ENCODE measurements at places on chromosomes 6 and 20.

- no peak for DNase-seq
Measured at GRCh38 chr6:110710115-110710514, 105.2 kb downstream of the CDK19 start.

DNA sequence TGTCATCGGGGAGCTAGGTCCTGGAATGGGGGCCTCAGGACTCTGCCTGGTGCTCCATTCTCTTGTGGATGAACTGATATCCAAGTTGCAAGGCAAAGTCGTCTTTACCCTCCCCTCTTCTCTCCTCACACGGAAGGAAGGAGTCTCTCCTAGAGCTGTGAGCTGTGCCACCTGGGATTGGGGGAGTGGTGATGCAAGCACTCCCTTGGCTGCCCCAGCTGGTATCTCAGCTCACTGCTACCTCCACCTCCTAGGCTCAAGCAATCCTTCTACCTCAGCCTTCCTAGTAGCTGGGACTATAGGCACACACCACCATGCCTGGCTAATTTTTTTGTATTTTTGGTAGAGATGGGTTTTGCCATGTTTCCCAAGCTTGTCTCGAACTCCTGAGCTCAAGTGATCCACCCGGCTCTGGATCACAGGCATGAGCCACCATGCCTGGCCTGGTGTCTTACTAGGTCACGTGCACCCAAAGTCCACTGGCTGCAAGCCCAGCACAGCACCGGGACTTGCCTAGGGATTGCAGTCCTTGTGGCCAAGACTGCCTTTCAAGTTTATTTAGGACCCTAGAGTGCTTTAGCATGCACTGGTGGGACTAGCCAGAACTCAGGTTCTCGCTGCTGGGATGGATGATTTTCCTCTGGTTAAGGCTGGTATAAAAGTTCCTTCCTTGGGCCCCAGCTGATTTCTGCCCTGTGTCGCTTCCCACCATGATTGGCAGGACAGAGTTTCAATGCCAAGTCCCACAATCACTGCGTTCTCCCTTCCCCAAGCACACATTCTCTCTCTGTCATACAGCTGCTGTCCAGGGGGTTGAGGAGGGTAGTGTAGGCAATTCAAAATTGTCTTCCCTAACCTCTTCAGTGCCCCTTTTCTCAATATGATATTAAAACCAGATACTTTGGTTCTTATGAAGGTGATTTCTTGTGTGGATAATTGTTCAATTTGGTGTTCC lies 33.5 kb downstream of the SMAP1 start:
- DNase-seq = no peak

GRCh38 chr6:143675946-143676345 lies 1.8 kb upstream of the PHACTR2 start:
- no peak for DNase-seq

DNA sequence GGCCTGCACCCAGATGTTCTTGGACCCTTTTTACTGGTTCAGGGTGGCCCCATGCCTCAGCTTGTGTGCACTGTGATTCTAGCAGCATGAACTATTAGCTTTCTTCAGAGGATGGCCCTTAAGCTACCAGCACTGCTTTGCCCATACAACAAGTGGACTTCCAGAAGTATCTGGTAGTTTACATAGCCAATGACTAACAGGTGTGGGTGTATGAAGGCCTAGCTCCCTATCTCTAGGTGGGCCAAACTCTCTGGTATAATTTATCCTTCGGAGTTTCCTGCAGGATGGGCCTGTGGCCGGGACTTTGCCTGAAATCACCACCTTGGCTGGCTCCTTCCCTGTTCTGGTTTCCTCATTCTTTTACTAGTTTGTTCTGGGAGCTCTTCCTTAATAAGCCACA lies 26.1 kb upstream of the JAG1 start:
- no peak for DNase-seq

- DNase-seq = no peak
Measured at GRCh38 chr20:18916886-18917750, 103.5 kb downstream of the SCP2D1 start.

- no peak for DNase-seq
Measured at GRCh38 chr6:157808405-157808950, 14.6 kb upstream of the SNX9 start.

DNA sequence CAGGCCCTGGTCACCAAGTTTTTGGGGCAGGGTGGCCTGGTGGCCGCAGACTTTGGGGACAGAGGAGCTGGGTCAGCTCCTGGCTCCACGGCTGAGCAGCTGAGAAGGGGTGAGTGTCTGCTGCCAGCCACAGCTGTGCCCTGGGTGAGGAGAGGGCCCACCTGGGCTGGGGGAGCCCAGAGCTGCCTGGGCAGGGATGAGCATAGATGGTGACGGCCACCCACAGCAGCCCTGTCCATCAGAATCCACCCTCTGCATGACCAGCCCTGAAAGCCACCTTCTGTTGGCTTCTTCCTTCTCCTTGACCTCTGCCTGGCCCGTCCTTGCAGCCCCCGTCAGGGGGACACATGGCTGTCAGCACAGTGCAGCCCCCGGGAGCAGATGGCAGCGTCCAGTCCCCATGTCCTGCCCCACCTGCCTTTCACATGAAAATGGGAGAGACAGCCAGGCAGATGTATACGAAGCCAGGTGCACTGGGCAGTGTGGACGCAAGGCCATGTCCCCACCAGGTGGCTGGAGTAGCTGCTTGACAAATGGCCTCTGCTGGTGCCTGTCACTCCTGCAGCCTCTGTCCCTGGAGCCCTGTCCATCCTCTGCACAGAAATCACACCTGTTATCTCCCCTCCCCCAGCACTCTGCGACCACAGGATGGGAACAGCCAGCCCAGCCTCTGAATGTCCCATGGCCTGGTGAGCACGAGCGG lies 220.8 kb downstream of the PREX1 start:
- no peak for DNase-seq

DNA sequence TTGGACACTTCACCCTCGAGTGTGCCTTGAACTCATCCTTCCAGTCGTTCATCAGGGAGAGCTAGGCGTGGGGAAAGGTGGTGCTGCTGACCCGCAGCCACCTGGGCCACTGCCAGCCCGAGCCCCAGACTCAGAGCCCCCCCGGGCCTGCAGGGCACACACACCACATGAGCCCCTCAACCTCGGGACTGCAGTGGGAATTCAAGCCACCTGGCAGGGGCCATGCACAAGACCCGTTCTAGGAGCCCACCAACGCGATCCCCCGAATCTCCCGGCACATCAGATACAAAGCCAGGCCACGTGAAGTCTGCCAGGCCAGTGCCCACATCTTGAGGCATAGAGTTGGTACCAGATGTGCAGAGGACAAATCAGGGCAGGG lies 2.8 kb downstream of the ZNF512B start:
- DNase-seq = no peak

DNA sequence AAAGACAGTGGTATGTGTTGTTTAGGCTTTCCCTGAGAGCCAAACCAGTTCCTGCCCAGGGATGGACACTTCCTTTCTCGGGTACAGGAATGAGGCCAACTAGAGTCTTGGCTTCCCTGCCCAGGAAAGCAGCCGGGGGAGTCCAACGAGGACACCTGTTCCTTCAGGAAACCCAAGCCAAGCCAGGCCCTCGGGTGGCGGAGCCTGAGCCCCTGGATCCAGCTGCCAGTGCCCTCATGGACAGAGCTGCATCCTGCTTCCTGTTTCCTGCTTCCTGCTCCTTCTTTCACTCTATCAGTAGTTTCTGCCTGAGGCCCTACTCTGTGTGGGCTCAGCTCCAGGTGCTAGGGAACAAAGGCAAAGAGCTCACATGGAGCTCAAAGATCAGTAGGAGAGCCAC lies 7.9 kb upstream of the SIRPA start:
- no peak for DNase-seq

Data from CD4-positive, alpha-beta T cell treated with Interleukin-6 for 4 hours (primary cell).